ENCODE measurements at places on chromosomes 7 and 10.
A peak's percentile ranks its signal among the peaks of the same experiment; 100 is the strongest.

DNA sequence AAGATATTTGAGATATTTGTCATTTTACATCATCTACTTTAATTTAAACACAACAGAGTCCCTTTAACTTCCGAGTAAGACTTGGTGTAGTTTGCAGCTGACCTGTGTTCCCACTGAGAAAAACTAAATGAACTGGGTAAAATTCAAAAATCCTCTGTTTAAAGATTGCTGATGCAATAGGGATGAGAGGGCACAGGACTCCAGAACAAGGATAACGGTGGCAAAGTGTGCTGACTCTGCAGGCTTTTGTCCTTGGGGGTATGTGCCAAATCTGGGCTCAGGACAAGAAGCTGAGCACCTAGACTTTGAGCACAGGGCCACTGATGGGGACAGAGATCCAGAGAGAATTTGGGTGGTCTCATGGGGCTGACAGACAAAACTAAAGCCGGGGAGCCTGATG lies 156.8 kb downstream of the CCDC71L start:
- DNase-seq, result no peak

GRCh38 chr7:154817224-154817896 lies 185.6 kb downstream of the PAXIP1 start:
- no peak for DNase-seq

DNA sequence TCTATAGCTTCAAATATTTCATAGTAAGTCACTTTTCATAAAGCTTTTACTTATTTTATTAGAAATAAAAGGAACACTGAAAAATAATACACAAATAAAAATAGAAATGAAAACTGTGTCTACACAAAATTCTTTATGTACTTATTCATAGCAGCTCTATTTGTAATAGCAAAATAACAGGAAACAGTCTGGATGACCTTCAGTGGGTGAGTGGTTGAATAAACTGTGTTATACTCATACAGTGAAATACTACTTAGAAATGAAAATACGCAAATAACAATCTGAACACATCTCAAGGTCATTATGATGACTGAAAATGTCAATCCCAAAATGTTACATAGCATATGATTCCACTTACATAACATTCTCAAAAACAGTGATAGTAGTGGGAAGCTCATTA lies 138.7 kb upstream of the PCLO start:
- no peak for DNase-seq

- DNase-seq, result peak; percentile 37
These were observed 14.6 kb downstream of the PALS2 start for GRCh38 chr7:24587853-24588252.

GRCh38 chr7:33040803-33041516 lies 21.6 kb downstream of the NT5C3A start:
- DNase-seq, result peak; percentile 77

- DNase-seq, result peak; percentile 45
These were observed 596.6 kb downstream of the SDK1 start for GRCh38 chr7:3897430-3898372.

GRCh38 chr10:77422491-77423338 lies 214.9 kb downstream of the KCNMA1 start:
- no peak for DNase-seq

GRCh38 chr10:5259132-5259951 lies 62.7 kb downstream of the AKR1C4 start:
- DNase-seq, result no peak

DNA sequence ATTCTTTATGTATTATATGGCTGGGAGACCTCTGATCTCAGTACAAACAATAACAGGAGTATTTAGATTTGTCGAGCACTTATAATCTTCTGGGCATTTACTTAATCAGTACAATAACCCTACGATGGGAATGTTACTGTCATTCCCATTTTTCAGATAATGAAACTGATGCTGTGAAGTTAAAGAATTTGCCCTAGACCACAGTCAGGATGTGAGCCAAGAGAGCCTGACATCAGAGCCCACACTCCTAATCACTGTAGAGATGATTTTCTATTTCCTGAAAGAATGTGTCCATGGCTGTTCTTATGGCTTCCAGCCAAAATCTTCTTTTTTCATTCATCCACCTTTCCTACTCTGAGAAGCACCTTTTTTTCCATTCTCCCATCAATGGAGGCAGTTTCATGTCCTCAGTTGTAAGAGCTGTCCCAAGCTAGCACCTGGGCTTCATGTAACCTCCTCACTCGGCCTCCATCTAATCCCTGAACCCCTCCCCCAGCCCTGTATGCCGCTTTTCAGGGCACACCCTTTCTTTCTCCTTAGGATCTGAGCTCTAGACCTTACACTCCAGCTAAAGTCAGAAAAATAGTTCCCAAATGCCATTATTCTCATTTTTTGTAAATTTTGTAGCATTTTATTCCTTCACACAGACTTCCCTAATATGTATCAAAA lies 12.2 kb upstream of the CAV1 start:
- DNase-seq, result no peak

DNA sequence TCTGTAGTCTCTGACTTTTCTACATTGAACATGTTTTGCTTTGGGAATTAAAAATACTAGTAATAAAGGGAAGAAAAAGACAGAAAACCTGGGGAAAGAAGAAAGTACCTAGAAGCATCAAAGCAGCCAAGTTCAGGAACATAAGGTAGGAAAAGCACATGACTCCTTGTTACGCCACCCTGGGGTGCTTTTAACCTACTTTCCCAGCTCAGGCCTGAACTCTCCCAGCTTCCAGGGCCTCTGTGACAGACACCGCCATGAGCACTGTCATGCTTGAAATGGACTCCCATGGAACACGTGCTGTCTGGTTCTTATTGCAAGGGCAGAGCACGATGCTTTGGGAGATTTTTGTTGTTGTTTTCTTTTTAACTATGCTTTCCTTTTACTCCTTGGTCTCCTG lies 11.4 kb downstream of the ACTR1A start:
- DNase-seq, result no peak

- DNase-seq, result no peak
These were observed 68.0 kb downstream of the PTPRE start for GRCh38 chr10:127974911-127975310.

DNA sequence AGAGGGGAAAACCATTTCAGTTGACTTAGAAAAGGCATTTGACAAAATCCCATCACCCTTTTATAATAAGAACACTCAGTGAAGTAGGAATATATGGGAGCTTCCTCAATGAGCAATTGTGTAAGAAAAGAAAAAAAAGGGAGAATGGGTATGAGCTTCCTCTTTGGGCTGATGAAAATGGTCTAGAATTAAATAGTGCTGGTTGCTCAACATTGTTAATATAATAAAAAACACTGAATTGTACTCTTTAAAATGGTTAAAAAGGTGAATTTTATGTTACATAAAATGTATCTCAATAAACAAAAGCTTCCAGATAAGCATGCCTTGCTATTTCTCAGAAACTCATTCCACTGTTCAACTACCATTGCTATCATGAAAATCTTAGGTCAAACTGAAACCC lies 40.6 kb downstream of the LRRC17 start:
- no peak for DNase-seq

GRCh38 chr10:131769571-131770410 lies 131.0 kb upstream of the PPP2R2D start:
- DNase-seq, result no peak

DNA sequence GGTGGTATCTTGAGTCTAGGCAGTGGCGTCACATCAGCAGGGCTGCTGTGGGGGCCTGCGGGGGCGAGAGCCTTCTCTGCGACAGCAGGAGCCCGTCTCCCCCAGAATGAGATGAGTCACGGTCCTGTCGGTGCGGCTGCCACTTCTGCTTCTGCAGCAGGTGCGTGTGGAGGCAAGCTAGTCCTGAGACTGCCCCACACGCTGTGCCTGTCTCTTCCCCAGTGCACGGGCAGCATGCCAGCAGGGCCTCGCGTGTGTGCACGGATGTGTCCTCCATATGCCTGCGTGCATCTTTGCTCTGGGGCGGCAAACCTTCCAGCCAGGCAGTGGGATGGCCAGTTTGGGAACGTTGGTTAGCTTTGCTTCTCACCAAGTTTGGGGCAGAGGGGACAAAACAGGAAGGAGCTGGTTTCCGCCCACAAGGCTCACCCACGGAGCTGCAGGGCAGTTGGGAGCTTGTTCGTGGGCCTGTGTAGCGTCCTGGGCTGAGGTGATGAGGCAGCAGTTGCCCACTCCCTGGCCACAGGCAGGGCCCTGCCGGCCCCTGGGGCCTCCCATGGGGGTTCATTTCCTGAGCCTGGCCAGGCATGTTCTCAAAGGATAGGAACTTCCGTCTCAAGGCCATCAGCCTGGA lies 60.8 kb upstream of the PPIF start:
- peak; percentile 92 for DNase-seq

DNA sequence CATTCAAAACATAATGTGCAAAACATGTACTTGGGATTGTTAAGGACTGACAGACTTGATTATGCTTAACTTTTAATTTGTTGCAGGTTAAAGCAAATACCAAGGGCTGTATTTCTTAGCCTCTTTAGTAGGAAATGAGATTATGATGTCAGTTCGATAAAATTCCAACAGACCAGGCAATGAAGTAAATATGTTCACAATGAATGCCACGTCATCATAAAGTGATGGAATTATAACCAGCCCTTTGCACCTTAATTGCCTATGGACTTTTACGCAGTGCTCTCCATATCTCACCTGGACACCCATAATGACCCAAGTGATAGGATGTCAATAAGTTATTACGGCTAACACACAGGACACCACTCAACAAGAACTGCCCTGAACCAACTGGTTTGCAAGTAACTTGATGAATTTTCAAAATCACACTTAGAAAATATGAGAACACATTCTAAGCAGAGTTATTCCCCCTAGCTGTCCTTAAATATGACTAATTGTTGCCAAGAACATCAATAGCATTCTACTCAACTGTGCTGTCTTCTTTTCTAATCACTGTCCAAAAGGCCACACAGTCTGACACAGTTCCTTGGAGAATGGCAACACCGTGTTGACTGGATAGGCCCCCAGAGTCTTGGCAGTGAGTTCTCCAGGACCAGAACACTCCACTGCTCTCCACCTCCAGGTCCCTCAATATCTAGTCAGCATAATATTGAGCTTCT lies 115.0 kb downstream of the CHCHD3 start:
- no peak for DNase-seq

- peak; percentile 25 for DNase-seq
These were observed 699.9 kb downstream of the INHBA start for GRCh38 chr7:41002741-41003610.

- no peak for DNase-seq
These were observed 18.4 kb downstream of the FXYD4 start for GRCh38 chr10:43389867-43390266.

DNA sequence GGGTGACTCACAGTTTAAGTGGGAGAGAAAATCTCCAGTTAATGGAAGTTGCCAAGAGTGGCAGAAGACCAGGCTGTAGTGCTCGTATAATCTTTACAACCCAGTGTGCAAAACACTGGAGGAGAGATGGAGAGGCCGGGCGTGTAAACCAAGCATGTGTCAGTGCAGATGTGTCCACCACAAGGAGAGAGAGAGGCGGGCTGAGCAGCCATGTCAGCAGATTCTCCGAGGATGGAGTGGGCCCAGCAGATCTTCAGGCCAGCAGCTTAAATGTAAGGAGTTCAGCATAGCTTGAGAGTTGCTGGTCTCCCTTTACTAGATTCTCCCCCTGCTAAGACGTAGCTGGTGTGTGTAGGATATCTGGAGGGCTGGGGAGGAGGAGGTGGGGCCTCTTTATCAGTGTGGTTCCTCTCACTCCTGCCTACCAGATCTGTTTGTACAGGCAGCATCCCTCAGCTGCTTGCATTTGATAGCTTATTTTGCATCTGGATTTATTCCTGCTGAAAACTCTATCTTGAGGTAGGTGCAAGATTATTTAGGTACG lies 13.7 kb downstream of the BPGM start:
- no peak for DNase-seq

DNA sequence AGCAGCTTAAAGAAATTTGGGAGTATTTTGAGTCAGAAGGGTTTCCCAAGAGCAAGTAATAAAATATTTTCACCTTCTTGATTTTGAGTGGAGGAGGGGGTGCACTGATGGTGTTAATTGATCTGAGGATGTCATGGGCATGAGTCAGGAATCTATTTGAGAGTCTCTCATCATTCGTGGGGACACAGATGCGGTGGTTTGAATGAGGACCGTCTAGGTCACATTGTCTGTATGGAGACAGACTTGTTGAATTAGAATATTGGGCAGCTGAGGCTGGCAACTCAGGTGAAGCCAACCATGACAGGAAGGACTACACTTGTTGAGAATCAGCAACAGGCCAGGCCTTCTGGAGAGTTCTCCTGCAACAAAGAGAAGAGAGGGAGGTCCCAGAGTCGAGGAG lies 127.0 kb downstream of the INSYN2A start:
- DNase-seq, result no peak

DNA sequence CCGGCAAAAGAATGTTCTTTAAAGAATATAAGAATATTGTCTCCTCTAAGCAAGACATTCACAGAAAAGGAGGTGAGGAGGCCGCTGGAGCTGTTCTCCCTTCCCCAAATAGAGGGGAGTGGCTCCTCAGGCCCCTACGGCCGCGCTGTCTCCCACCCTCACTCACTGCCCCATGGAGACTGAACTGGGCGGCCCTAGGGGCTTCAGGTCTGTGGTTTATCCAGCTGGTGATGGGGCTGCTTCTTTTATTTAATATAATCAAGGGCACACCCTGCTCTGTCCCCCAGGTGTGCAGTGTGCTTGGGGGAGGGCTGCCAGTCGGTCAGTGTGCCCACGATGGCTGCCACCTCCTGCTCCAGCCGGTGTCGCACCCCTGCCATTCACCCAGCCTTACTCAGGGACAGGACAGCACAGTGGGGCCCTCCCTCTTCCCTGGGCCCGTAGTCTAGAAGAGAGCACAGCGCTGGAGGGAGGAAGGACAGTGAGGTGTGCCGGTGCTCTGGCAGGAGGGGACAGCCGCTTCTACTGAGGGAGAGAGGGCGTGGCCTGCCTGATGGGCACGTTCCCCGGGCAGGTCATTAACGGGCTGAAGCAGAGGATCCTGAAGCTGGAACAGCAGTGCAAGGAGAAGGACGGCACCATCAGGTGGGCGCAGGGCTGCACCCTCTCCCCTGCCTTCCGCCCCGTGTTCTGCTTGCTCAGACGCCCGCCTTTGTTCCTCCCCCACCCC lies 23.4 kb downstream of the IQCE start:
- no peak for DNase-seq

- DNase-seq, result peak; percentile 8
These were observed 331.5 kb upstream of the NFE2L3 start for GRCh38 chr7:25820432-25821040.

DNA sequence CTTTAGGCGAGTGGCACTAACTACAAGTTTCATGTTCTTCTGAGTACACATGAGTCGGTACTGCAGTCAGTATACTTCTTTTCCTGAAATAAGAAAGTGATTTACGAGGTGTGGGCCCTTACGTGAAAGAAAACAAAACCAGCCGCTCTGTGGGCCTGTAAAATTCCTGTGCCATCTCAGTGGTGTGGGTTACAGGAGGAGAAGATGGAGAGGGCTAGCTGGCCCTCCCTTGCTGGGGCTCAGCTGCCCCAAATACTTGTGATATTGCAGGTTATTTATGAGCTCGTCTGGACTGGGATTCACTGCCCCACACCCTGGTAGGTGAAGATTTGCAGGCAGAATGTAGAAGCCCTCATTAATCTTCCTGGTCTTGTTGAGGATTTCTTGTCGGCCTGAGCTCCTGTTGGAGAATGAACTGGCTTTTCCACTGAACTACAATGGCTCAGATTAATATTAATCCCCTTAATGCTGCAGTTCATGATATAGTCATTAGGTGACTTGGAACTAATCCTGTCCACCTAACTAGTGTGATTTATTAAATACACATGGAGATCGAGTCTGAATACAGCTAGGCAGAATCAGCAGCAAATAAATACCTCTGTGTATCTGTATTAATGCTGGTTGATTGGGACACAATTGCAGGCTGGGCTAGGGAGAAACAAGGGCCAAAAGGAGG lies 68.0 kb downstream of the GBF1 start:
- DNase-seq, result no peak

Measured in activated CD4-positive, alpha-beta T cell treated with anti-CD3 and anti-CD28 coated beads, Interleukin-10, Interleukin-2, amounts not matched to agents 100 ng/mL and 50 ng/mL, durations not matched to agents 16 hours and 8 hours (primary cell).